Omental fat pad (tissue), 4 donors: ENCODE measurements at places on chromosomes 5 and 9.

GRCh38 chr9:6106711-6107339 lies 91.4 kb upstream of the RANBP6 start:
- DNase-seq, result no peak

- no peak for DNase-seq
Measured at GRCh38 chr5:56011835-56012234, 17.1 kb upstream of the IL6ST start.

- no peak for DNase-seq
Measured at GRCh38 chr5:112684737-112685136, 52.9 kb upstream of the APC start.

DNA sequence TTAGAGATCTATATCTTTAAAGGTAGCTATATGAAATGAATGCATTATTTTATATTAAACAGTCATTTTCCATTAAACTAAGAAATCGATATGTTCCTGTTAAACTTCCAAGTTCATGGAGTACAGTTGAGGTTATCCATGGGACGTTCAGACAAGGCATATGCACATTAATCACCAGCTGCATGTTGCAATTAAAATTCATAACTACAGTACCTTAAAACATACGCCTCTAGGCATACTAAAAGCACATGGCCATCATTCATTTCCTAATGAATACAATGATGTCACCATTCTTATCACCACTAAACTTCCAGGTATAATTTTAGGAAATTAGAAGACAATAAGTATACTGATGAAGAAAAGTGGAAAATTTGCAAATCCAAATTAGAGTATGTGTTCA lies 174.3 kb downstream of the CDH12 start:
- no peak for DNase-seq

- no peak for DNase-seq
Measured at GRCh38 chr5:11251247-11251646, 490.2 kb upstream of the DAP start.

GRCh38 chr5:32713770-32714381 lies 2.8 kb downstream of the NPR3 start:
- no peak for DNase-seq

DNA sequence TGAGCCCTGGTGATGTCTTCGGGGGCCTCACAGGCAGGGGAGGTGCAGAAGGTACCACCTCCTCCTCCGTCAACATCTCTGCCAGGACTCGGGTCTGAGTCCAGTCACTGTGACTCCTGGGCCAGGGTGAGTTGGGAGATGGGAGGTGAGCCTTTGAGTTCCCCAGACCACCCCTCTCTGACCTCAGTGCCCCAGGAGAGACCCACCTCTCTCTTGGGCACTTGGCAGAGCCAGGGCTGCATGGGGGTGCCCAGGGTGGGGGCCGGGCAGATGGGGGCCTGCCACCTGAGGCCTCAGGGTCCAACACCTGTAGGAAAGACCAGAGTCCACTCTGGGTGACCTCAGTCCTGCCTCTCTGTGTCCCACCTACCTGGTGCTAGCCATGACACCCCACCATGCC lies 6.8 kb downstream of the KIF12 start:
- DNase-seq, result no peak

DNA sequence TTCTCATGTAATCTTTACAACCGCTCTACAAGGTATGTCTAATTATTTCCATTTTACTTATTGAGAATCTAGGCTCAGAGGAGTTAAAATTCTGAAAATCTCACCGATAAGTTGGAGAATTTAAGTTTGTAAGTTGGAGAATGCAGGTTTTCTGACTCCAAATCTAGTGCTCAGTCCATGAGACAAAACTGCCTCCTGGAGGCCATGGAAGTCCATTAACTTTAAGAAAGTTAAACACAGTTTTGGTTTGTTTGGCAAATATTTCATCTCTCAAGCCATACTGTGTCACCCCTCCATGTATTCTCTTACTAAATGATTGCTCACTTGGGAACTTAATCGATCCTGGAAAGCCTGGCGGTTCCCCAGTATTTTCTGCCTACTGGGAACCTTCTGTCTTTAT lies 52.6 kb downstream of the INIP start:
- DNase-seq, result no peak

- DNase-seq, result no peak
Measured at GRCh38 chr5:100469767-100470166, 65.4 kb upstream of the FAM174A start.

DNA sequence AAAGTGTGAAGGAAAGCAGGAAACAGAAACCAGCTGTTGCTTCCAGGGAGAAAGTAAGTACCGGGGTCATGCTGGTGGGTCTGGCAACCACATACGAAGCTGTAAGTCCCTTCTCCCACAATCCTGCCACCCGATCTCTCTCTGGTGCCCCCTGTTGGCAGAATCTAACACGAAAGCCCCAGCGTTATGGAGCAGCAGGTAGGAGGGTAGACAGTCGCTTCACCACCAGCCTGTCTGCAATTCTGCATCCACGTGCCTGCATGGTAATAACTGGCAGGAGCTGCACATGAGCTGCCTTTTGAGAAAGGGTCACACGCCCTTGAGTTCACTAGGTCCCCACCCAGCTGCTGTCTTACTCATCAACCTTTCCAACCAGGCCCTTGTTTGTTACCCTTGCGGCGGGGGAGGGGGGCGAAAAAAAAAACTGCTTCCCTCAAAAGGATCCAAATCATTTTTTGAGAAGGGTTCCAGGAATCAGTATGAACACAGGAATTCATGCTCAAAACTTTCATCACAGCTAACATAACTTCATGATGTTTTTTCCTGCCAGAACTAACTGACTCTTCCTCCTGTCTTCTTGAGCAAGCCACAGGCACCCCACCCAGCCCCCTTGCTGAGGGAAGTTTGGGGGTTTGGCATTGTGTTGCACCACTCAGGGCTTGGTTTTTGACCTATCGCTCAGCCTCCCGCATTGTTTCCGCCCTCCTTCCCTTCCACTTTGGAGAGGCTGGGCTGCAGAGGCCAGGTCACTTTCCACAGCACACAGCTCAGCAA lies 19.6 kb upstream of the TMEM252 start:
- no peak for DNase-seq
